Stimulated activated CD4-positive, alpha-beta T cell treated with anti-CD3 and anti-CD28 coated beads, Interleukin-1b, Interleukin-23, amount 100 ng/mL, for 48 hours (primary cell): ENCODE measurements at places on chromosomes 3 and 15.

- no peak for DNase-seq
Measured at GRCh38 chr3:51988286-51989146, 5.2 kb downstream of the ACY1 start.

DNA sequence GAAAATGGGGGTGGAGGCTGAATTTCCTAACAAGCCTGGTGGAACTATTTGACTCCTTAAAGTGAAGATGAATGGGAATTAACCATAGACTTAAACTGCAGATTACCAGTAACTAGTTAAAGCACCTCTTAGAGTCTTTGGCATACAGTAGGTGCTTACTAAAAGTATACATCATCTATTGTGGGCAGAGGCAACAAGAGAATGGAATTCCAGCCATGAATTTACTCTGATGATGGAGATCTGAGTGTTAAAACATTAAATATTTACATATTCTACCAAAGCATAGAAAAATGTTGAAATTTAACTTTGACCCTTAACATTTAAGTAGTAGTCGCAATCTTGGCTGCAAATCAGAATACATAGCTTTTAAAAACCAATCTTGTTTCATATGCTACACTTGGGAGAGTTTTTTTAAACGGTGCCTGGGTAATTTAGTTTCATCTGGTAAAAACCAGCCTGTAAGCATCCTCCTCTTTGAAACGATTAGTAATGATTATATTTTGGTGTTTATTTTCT is 5.2 kb downstream of the UBA5 start:
- no peak for DNase-seq

- no peak for DNase-seq
Measured at GRCh38 chr15:75181780-75182179, 19.9 kb upstream of the C15orf39 start.

- no peak for DNase-seq
Measured at GRCh38 chr3:170508839-170509238, 77.0 kb downstream of the SLC7A14 start.

GRCh38 chr3:192685801-192686200 is 41.5 kb downstream of the FGF12 start:
- DNase-seq: no peak

GRCh38 chr3:145739926-145740325 is 421.1 kb downstream of the PLOD2 start:
- no peak for DNase-seq
